Esophagus muscularis mucosa (tissue), 4 donors: ENCODE measurements at places on chromosomes 6 and 20. TPM values are rescaled to one million over a fixed set of nuclear protein-coding genes. Genes with fewer than 3 reads are reported as not detected.

The TFAP2C gene
- total RNA-seq, result 2.5 TPM

The SOBP gene
- 18.6 TPM for total RNA-seq

DNA sequence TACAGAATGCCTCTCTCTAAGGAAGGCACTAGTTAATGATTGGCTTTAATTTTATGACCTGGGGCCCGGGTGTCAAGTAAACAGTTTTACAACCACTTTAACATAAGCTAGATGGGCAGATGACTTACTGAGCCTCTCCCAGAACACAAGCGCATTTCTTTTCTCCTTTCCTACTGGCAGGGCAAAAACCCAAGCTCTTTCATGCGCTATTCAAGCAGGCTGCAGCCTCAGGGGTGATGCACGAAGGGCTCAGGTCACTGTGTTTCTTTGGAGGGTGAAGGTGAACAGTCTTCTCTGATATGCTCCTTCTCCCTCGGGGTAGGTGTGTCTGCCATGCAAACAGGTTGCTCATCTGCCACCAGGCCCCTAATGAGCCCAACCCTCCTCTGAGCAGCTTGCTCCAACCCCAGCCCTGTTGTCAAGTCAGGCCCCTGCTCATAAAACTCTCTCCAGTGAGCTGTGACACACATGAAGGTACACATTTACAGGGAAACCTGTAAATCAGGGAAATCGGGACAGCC, 73.5 kb upstream of the CDH4 start:
- DNase-seq, result no peak

- no peak for DNase-seq
Measured at GRCh38 chr6:107627969-107628368, 138.1 kb downstream of the SOBP start.

GRCh38 chr6:701700-702479, 9.0 kb upstream of the EXOC2 start:
- DNase-seq, result no peak

DNA sequence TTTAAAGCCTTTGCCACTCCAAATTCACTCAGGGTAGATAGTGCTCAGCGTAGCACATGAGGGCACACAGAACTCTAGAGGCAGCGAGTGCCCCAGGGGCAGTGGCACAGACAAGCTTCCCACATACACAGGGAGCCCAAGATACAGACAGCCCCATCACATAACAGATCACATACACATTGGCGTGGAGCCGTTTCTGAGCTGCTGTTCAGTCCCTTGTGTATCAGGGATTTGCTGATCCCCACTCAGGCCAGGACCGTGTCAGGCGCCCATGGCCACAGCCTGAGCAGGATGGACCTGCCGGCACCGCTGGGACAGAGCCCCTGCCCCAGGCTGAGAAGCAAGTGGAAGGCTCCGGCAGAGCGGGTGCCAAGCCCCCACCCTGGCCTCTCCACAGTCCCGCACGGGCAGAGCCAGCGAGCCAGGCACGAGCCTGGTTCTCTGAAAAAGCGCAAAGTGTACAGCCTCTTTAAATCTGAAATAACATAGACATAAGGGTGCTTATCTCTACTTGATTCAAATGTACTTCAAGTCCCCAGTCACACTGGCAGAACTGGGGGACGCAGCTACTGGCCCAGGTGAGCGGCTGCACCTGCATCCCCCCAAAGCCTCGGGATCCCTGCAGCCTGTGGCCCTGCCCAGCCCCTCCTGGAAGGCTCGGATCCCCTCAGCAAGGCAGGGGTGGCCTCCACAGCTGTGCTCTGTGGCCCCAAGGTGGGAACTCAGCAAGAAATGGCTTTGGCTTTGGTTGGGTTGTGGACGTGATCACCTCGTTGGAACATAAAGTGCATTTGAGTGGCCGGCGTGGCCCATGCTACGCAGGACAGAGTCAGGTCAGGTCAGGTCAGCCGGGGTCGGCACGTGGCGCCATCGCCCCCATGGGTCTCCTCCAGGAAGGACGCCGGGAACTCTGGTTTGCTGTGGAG, 231.3 kb downstream of the ERMARD start:
- no peak for DNase-seq

DNA sequence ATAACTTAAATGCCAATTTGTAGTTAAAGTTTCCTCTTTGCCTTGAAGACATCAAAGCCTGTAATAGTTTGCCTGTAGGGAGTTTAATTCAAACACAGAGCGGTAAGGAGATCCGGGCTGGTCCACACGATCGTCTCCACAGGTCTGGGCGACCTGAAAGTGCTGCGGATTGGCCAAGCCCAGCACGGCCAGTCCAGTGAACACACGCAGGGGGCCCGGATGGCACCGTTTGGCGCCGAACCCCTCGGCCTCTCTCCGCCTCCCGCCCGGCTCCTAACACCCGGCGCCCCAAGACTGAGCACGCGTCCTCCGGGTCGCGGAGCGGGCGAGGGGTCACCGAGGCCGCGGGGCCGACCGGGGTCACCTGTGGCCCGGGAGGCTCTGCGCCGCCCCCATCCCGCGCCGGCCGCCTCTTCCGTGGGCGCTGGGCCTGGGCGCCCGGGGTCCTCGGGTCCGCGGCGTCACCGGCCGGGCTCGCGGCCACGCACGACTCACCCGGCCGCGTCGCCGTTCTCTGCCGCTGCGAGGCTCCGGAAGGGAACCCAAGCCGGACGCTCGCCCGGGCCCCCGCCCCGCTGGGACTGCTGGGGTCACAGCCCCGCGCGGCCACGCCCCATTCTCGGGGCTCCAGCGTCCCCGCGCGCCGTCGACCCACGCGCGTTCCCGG, 481 bp downstream of the SERPINB6 start:
- no peak for DNase-seq

GRCh38 chr6:111992851-111993250, 61.1 kb upstream of the CCN6 start:
- no peak for DNase-seq

DNA sequence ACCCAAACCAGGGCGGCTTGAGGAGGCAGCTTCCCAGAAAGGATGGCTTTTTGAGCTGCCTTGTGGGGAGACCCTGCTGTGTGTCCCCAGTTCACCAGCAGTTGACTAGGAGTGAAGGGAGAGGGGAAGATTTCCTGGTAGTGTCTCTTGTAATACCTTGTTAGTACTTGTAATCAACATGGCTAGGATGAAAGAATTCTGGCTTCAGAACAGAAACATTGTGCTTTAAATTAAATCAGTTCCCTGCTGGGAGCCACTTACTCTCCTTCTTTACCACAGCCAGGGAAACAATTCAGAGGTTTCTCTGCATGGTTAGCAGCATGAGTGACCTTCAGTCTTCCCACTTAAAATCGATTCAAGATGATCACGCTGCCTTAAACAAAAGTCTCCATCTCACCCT, 525.4 kb upstream of the ID4 start:
- DNase-seq, result no peak

DNA sequence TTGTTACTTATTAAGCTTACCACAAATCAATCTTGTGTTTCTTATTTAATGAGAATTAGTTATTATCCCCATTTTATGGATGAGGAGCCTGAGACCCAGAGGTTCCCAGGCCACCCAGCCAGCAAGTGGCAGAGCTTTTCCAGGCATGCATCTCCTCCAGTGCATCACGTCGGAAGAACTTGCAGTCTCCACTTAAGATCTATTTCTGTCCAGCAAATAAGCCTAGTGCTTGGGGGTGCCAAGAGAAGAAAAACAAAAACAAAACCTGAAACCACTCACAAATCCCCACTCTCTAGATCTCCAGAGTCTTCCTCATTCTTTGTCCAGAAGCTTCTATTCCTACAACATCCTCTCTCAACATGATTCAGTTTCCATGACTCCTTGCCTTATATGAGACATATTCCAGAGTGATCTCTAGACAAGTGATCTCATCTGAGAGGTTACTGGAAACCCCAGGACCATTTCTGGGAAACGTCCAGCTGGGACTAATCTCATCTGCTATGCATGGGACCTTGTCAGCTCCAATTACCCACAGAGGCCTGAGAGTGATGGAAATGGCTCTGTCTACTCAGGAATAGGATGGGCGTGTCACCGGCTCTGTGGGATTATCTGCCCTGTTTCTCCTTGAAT, 4.1 kb downstream of the GUCA1B start:
- no peak for DNase-seq

DNA sequence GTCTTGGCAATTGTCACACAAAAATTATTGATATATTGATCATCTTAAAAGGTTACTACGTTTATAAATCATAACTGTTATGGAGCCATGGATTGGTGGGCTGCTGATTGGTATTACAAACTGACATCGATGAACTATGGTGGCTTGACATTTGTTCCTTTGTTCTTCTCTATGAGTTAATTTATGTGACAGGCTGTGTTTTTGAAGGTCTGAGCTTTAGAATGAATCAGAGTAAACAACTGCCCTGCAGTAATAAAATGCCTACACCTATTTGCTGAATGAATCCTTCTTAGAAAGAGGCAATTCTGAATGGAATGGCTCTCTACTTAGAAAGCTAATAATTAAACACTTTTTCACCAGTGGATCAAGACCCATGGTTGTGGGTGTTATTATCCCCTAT, 506.3 kb upstream of the SPTLC3 start:
- no peak for DNase-seq

DNA sequence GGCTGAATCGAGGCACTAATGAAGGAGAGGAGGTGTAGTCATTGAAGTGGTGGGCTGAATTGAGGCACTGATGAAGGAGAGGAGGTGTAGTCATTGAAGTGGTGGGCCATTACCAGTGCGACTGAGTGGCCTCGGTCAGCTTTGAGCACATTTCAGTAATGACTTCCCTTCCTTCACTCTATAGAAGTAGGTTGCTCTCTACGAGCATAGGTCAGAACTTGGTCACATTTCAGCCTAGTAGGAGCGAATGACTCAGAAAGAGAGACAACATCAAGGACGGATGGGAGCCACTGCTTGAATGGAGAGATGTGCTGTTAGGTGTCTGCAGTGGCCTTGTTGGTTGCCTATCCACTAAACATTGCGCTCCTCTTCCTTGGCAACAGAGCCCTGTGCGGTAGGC, 39.5 kb downstream of the ZDHHC14 start:
- DNase-seq, result no peak

The DAAM2 gene
- total RNA-seq, result 446 TPM

DNA sequence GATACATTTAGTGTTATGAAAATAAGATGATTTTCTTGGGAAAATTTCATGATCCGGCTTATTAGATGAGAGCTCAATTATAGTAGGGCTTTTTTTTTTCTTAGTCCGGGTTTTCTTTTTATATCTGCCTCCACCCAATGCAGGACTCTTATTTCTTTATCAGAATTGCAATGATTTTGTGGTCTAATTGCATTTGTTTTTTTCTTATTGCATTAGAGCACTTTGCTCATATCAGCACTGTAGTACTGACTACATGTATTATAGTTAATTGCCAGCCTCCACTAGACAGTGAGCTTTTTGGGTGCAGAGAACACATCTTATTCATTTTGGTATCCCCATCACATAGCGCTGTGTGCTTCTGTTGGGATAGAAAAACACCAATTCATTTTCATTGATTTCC, 50.0 kb downstream of the FBXO5 start:
- DNase-seq, result no peak

DNA sequence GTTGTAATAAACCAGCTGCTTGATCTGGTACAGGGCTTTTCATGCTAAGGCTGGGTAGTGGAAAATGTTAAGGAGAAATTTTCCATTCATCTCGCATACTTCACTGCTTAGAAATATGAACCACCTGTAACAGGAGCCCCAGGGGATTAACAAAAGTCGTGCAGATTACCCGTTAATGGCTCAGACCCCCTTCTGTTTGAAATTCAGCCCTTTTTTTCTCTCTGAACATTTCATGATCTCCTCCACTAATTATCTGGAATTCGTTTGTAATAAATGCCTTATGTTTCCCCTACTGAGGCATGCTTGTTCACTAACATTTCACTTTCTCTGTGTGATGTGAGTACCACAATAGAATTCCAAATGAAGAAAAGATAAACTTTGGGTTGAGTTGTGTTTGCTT, 336.4 kb upstream of the HSF2 start:
- no peak for DNase-seq

DNA sequence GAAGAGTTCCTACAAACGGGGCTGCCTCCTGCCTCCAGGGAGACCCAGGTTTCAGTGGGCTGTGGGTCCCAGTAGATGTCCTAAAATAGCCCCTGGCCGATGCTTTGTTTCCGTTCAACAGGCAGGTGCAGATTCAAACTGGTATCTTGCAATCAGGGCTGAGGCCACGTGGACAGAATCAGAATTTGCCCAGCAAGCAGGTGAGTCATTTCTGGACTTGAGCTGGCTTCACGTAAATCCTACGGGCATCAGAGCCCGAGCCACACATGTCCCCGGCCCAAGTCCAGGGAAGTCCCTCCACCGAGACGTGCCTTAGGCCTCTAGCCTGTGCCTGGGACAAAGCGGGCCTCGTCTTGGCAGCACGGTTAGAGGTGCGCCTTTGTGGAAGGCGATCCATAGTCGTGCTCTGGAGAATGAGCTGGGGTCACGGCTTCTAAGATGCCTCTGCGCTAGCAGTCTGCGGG, 101.6 kb upstream of the FRMD1 start:
- DNase-seq, result no peak

DNA sequence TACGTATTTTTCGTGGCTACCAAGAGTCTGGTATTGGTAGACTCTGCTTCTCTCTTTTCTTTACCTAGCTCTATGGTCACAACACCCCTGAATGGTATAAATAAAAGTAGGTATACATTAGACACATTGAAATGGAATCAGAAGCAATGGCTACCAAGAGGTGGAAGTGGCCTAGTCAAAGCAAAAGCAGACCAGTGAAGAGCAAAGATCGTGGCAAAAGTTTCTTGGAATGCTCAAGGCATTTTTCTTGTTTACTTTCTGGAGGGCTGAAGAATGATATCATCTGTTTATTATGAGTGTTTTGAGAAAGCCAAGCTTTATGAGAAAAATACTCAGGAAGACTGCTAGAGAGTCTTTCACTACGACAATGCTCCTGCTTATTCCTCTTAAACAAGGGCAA, 28.6 kb upstream of the MOCS1 start:
- peak; percentile 8 for DNase-seq

GRCh38 chr6:168428052-168428826, 12.7 kb upstream of the SMOC2 start:
- DNase-seq, result no peak

DNA sequence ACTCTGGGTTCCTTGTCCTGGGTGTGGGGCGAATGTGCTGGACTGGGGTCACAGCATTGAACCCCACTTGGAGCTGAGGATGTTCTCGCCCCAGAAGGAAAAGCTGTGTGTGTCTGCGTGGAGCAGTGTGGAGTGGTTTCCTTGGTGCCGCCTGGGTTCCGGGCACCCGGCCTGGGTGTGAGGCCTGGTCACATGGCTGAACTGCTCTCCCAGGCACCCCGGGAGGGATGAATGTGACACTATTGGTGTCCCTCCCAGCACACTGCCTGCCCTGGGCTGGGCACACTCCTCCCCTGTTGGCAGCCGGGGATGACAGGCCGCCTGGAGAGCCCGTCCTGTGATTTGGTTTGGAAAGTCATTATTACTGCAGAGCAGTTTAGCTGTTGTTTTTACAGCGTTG, 12.3 kb downstream of the MYT1 start:
- DNase-seq, result no peak

The DEFB113 gene
- not detected for total RNA-seq
